Stimulated activated naive CD8-positive, alpha-beta T cell treated with anti-CD3 and anti-CD28 coated beads, Interleukin-15, amount 100 ng/mL, for 72 hours (primary cell): ENCODE measurements at places on chromosomes 1 and 21.

GRCh38 chr1:212754193-212754592 is 37.4 kb downstream of the NSL1 start:
- no peak for DNase-seq

- DNase-seq: no peak
These were observed 125.2 kb downstream of the MAGI3 start for GRCh38 chr1:113515498-113515897.

DNA sequence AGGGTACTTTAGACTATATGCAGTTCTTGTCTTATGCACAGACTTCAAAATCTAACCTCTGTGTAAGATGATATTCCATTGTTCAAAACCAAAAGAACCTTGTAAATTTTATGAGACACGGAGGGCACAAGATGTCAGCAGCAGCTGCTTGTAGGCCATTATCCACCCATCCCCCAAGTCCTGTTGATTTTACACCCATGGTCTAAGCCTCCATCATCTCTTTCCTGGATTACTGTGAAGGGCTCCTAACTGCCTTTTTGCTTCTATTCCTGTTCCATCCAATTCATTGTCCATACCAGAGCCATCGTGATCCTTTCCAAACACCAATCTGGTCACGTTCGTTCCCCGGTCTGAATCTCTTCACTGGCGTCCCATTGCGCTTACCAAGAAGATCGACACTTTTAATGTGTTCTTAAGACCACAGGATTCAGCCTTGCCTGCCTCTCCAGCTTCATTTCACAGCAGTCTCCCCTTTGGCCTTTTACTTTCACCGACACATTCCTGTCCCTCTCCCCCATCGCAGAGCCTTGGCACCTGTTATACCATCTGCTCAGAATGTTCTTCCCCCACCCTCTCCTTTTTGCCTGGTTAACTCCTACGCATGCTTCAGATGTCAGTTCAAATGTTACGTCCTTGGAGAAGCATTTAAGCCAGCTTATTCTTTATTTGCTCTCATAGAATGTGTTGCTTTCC is 107.3 kb upstream of the POU3F1 start:
- no peak for DNase-seq

GRCh38 chr21:42768324-42769121 is 110.8 kb downstream of the WDR4 start:
- DNase-seq: no peak
